ENCODE measurements at places on chromosomes 3 and 15.
A peak's percentile ranks its signal among the peaks of the same experiment; 100 is the strongest.

DNA sequence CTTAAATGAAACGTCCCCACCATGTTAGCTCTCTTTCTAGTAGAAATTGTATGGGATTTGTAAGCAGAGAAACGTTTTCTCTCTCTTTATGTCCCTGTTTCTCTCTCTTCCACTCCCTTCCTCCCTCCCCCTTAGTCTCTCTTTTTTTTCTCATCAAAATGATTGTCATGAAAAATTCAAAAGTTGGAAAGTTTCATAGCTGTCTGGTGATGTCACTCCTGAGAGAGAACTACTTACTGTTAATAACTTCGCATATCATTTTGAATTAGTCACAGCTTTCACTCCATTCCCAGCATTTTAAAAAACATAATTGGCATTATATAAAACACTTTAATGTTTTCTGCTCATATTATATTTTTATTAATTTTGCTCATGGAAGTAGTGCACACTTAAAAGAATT lies 331.1 kb downstream of the C3orf38 start:
- DNase-seq, result no peak

- no peak for DNase-seq
Observed at GRCh38 chr3:170740726-170741591, 129.0 kb downstream of the RPL22L1 start.

DNA sequence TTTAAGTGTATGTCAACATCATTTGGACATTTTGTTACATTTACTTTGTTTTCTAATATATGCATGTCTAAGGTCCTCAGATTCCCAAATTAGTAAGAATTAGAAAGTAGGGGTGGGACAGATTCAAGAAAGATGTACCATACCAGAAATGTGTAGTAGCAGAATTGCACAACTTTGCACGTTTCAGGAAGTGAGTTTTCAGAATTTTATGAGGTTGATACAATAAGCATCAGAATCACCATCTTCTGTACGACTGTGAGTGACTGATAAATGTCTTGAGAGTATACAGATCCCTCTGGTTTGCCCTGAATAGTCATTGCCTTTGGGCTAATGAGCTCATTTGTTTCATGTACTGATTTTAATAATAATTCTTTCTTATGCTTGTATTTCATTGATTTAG lies 9.3 kb downstream of the ARIH2 start:
- DNase-seq, result no peak

- DNase-seq, result no peak
Observed at GRCh38 chr3:196311-197148, at the start of gene CHL1. Gene CHL1, plus strand, starts transcription at chr3:196763. Its CDS starts 123,014 bp downstream, at chr3:319777.

DNA sequence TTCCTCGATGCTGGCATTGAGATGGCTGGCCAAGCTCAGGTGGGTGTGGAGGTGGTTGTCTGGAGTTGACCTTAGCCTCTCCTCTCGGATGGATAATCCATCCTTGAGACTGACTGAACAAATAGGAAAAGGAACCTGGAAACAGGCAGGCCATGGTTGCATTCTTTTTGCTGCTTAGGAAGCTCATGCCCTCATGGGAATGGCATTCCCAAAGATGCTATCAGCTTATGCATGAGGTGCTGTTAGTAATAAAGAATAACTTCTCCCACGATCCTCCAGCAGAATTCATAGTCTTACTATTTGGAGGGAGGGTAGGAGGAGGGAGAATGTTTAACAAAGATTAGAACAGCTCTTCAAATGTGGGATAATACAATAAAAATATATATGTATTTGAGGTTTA lies 303.0 kb upstream of the TPM1 start:
- no peak for DNase-seq

DNA sequence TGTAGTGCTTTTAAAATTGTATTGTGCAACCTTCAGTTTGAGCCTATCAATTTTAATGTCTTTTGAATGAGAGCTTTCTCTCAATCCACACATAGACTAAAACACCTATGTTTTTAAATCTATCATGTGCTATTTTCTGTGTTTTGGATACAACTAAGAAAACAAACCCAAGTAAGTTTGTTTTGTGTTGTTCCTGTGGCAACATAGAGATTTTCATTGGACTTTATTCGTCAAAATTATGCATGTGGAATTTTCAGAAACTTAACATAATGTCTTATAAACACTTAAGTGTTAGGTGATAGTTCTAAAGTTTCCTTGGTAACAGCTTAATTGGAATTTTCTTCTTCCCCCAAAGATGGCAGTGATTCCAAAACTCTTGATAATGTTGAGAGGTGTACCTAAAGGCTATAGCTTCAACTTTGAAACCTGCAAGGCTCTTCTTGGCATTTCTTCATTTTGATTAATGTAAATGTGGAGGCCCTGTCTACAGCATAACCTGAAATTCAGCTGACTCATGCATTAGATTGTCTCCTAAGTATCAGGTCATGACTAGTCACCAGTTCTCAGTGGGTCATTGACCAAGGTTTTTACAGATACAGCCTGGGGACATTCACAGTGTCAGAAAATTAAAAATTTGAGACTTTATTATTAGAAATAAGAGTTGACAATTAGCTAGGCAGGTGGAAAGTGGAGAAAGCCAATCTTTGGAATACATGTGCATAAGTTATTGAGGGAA lies 44.4 kb downstream of the COL6A5 start:
- no peak for DNase-seq

DNA sequence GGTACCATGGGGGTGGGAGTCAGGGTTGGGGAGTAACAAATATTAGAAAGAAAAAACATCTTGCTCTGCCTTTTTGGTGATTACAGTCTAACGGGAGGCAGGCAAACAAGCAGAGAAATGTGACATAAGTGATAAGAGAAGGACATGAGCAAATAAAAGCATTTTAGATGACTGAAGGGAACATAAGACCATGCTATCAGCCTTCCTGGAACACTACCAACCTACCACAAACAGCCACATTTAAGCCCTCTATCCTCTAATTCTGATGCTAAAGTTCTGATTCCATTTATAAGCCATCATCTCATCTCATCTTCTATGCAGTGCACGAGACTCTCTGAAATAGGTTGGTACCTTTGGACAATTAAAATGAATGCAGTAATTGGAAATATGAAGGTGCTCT lies 243.4 kb upstream of the P2RY1 start:
- DNase-seq, result no peak

DNA sequence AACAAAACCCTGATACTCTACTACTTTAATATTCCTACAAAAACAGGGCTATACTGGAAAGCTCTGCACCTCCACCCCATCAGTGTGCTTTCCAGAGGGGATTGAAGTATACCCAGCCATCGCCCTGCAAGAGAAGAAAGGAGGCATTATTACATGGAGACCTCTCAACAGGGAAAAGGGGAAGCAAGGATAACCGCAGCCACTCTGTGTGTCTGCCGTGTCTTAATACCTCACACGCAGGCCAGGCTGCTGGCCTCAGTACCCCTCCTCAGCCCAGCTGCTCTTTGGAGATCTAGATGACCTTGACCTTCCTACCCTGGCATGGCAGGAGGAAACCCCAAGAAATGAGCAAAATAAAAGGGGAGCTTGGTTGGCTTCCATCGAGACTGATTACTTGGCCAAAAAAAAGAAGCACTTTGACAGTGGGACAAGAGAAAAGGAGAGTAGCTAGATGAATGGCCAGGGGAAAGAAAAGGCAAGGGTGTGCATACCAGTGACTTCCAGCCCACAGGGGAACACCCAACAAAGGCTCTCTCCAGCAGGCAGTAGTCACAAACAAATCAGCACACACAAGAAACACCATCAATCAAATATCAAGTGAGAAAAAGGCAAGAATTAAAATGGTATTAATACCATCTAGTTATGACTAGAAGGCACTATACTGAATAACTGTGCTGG lies 129.4 kb downstream of the STT3B start:
- DNase-seq, result no peak

DNA sequence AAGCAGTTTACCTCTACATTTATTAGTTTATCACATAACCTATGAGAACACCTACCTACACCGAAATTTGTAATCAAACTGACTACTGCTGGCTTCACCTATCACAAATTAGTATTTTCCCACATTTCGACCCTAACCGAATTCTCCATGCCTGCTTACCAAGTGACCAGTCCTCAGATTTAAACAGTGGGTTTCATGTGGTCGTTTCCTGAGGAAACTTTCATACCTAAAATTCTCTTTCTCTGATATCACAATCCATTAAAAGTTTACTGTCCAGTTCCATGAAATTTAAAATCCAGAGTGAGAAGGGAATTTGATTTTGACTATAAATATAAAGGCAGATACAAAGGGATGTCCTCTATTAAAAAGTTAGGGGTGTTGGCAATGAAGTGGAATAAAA lies 1.9 kb downstream of the PLOD2 start:
- no peak for DNase-seq

- DNase-seq, result no peak
Observed at GRCh38 chr3:189353318-189353965, 181.7 kb downstream of the TPRG1 start.

DNA sequence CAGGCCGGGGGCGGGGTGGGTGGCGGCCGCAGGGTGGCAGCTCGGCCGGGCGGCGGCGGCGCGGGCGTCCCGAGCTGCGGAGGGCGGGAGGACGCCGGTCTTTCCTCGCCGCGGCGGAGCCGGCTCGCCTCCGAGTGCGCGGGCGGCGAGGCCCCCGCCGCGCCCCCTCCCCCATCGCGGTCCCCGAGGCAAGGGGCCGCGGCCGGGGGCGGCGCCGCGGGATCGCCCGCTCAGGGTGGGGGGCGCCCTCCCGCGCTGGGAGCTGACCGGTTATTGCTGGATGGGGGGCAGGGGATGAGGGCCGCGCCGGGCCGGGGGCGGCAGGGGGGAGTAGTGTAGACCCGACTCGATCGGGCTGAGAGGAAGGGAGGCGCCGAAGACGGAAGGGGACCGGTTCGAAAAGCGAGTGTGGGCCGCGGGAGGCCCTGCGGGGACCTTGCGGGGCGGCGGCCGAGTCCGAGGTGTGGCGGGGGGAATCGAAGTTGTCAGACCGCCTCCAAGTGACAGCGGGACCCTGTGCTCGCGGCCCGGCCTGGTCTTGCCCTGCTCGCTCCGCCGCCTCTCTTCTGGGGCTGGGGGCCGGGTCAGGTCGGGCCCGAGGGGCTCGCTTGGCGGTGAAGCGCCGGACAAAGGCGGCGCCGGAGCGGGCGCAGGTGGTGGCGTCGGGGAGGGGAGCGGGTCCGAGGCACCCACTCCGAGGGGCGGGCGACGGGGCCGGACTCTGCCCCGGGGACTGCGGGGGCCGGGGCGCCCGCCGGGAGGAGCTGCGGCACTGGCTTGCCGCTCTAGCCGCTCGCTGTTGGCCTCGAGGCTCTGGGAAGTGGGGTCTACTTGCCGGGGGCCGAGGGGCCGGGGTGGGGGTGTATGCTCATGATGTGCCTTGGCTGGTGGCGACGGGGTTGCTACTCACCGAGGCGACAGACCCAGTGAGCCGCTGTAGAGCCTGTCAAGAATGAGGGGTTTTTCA lies 1.1 kb downstream of the BAHD1 start:
- DNase-seq, result no peak

GRCh38 chr3:122932251-122932967 lies 95.2 kb downstream of the SEMA5B start:
- no peak for DNase-seq

DNA sequence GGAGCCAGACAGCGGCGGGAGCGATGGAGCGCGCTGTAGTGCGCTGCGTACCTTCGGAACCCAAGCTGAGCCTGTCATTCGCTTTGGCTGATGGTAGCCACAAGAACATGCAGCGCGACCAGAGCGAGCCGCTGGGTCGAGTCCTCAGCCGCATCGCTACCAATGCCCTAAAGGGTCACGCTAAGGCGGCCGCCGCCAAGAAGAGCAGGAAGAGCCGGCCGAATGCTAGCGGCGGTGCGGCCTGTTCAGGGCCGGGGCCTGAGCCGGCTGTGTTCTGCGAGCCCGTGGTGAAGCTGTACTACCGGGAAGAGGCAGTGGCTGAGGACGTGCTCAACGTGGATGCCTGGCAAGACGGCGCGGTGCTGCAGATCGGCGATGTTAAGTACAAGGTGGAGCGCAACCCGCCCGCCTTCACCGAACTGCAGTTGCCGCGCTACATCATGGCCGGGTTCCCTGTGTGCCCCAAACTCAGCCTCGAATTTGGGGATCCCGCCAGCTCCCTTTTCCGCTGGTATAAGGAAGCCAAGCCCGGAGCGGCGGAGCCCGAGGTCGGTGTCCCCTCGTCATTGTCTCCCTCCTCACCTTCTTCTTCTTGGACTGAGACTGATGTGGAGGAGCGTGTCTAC lies 498 bp downstream of the PDE12 start:
- DNase-seq, result peak; percentile 16

DNA sequence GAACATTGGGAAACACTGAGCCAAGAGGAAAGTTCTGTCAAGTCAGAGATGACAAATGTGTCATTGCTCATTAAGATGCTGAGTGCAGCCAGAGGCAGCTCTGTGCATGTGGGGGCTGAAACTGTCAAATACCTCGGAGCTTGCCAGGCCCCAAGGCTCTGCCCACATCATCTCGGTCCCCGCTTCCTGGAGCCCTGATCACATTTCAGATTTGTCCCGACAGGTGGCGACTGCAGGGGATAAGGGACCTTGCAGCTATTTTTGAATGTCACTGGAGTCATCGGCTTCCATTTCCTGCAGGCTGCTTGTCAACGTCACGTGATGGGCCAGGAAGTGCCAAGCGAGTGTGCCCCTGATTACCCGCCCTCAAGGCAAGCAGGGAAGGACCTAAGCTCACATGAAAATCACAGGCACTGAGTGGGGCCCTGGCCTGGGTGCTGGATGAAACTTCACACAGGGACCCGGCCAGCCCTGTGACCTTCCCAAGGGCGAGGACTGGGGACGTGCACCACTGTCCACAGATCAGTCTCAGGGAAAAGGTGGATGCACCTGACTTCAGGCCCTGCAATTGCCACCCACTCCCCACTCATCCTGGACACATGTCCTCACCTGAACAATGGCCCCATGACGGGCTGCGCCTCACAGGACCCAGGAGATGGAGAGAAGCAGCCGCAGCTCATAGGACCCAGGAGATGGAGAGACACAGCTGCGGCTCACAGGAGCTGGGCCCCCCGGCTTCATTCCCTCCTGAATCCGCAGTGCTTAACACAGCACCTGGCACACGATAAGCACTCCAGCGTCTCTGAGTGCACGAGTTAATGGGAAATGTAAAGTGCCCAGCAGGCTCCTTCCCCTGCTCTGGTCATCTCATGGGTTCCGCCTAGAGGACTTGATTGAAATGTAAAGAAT lies 73.4 kb downstream of the NUP210 start:
- DNase-seq, result peak; percentile 83

All from CD8-positive, alpha-beta memory T cell (primary cell).